ENCODE measurements at places on chromosomes 3 and 15.

- no peak for DNase-seq
Measured at GRCh38 chr15:59548501-59549226, 62.9 kb upstream of the GCNT3 start.

GRCh38 chr15:58462547-58462946, 30.8 kb downstream of the LIPC start:
- DNase-seq = no peak

GRCh38 chr15:27176785-27177406, 205.9 kb downstream of the GABRG3 start:
- DNase-seq = no peak

DNA sequence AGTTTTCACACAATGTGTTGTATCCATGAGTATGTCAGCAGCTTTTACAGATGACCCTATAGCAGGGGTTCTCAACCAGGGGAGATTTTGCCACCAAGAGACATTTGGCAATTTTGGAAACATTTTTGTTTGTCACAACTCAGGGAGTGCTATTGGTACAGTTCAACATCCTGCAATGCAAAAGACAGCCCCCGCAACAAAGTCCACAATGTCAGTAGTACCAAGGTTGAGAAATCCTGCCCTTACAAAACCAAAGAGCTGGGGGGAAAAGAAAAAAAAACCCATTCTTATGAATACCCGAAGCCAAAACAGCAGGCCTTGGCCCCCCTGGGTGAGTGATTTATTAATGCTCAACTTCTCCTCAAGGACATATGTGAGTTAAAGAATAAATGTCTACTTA, 99.1 kb downstream of the LARS2 start:
- DNase-seq = no peak
